ENCODE measurements at places on chromosomes 11 and 22.

DNA sequence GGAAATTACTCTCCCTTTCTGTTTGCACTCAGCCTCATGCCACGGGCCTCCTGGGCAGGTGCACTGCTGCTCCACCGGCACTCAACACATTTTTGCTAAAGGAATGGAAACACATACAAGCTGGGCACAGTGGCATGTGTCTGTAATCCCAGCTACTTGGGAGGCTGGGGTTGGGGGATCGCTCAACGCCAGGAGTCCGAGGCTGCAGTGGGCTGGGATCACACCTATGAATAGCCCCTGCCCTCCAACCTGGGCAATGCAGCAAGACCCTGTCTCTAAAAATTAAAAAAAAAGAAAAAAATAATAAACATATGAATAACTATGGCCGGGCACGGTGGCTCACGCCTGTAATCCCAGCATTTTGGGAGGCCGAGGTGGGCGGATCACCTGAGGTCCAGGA lies 30.6 kb downstream of the RRP7A start:
- DNase-seq: no peak

DNA sequence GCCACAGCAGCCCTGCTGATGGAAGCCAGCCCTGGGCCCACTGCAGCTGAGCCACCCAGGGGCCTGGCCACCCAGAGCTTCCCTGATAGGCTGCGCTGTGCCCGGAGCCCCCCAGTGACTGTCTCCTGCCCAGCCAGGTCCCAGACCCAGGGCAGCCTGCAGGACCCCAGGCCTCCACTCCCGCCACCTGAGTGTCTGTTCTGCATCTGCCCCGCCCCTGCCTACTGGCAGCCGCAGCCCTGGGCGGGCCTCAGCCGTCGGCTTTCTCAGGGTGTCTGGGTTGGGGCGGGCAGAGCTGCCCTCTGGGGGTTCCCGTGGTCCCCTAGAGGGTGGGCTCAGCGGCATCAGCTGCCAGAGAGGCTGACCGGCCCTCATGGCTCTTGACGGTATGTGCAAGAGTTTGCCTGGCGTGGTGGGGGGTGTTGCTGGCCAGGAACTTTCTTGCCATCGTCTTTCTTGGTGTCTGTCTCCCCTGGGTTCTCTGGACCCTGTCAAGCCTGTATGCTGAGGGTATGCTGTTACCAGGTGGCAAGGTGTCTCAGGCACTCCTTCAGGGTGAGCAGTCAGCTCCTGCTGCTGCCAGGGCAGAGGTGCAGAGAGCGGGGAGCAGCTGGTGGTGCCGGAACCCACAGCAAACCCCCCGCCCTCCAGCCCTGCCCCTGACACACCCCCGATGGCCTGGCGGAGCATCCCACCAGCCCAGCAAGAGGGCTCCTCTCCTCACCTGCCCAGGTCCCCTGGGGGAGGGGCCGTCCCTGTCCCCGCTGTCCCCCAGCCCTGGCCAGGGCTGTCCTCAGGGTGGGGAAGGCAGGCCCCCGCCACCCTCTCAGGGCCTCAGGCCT lies 12.2 kb upstream of the PIM3 start:
- no peak for DNase-seq

DNA sequence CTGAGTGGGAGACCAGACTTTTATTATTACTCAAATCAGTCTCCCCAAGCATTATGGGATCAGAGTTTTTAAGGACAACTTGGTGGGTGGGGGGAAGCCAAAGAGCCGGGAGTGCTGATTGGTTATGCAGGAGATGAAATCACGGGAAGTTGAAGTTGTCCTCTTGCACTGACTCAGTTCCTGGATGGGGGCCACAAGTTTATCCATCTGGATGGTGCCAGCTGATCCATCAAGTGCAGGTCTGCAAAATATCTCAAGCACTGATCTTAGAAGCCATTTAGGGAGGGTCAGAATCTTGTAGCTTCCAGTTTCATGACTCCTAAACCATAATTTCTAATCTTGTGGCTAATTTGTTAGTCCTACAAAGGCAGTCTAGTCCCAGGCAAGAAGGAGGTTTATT lies 53.5 kb upstream of the LMO1 start:
- no peak for DNase-seq

DNA sequence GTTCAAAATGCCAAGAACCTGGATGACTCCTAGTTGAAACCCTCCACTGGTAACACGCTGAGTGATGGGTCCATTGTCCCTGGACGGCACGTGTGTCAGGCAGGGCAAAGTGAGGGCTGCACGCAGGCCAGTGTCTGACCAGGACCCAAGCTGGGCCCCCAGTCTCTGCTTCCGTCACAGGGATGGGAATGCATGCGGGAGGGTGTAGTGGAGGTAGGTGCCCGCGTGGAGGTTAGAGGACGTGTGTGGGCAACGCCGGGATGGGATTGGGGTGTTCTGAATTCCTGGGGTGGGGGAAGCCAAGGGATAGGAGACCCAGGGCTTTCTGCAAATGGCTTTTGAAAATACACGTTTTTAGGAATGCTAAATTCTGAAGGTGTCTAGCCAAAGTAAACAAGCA lies 943.3 kb downstream of the BRD1 start:
- DNase-seq: no peak

DNA sequence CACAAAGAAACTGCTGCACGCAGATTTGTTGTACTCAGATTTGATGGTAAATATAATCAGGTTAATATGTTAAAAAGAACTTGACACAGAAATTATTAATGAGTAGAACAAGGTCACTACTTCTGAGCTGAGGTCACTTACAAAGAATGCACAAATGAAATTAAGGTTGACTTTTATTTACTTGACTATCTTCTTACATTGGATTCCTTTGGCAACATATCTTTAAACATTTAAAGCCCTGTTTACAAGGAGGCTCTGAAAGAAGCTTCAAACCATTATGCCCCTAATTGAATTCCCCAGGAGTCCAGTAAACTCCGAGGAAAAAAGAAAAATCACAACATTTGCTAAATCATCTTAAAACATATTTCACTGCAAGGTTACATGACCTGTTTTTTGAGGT lies 245.5 kb downstream of the SOX6 start:
- DNase-seq: no peak

DNA sequence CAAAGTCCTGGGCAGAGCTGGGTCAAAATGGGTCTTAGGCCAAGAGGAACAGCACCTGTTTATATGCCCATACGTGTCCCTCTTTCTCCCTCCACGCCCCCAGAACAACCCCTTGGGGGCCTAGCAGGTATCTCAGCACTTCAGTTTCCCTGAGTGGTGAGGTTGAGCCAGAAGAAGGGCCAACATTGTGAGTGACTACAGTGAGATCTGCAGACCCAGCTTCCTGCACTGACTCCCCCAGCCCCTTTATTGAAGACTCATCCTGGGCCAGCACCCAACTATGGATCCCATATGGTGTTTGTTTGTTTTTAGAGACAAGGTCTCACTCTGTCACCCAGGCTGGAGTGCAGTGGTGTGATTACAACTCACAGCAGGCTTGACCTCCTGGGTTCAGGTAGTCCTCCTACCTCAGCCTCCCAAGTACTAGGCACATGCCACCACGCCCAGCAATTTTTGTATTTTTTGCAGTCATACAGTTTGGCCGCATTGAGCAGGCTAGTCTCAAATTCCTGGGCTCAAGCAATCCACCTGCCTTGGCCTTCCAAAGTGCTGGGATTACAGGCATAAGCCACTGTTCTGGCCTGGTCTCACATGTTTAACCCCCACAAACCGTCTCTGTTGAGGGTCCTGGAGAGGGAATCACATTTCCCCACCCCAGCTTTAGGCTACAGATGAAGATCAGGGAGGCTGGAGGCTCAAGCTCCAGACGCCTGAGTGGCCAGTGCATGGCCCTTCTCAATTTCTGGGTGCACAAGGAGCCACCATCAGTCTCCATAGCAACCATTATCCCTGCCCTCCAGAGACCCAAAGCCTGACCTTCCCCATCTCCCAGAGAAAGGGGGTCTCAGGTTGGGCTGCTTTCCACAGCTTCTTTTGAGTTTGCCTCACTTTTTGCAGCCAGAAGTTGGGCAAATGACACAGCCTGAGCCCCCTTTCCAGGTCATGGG lies 1.7 kb upstream of the LARGE2 start:
- no peak for DNase-seq

- DNase-seq: no peak
Measured at GRCh38 chr11:93652679-93653078, 8.8 kb upstream of the CEP295 start.

- DNase-seq: no peak
Measured at GRCh38 chr11:267491-267994, 10.7 kb upstream of the NLRP6 start.

GRCh38 chr11:121889186-121889585 lies 226.8 kb downstream of the BLID start:
- no peak for DNase-seq

DNA sequence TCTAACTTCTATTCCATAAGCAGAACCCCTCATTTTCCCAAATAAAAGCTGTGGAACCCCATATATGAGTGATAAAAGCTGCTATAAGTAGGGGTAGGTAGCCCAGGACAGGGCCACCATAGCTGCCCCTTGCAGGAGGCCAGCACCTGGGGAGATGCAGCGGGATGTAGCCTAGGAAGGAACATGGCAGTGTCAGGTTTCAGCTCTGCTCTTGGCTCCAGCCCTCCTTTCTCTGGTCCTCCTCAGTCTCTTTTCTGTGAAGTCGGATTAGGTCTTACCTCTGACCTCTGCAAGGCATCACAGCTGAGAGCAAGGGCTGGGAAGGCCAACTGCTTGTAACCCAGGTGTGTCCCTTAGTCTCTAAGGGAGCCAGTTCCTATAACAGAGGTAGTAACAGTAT lies 135.6 kb downstream of the NAV2 start:
- DNase-seq: no peak

DNA sequence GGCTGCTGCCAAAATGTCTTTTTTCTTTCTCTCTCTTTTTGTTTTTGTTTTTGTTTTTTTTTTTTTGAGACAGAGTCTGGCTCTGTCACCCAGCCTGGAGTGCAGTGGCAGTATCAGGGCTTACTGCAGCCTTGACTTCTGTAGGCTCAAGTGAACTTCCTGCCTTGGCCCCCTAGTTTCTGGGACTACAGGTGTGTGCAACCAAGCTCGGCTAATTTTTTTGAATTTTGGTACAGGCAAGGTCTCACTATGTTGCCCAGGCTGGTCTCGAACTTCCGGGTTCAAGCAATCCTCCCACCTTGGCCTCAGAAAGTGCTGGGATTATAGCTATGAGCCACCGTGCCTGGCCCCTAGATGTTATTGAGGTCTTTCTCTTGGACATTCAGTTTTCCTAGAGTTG lies 2.2 kb upstream of the DDX10 start:
- no peak for DNase-seq

DNA sequence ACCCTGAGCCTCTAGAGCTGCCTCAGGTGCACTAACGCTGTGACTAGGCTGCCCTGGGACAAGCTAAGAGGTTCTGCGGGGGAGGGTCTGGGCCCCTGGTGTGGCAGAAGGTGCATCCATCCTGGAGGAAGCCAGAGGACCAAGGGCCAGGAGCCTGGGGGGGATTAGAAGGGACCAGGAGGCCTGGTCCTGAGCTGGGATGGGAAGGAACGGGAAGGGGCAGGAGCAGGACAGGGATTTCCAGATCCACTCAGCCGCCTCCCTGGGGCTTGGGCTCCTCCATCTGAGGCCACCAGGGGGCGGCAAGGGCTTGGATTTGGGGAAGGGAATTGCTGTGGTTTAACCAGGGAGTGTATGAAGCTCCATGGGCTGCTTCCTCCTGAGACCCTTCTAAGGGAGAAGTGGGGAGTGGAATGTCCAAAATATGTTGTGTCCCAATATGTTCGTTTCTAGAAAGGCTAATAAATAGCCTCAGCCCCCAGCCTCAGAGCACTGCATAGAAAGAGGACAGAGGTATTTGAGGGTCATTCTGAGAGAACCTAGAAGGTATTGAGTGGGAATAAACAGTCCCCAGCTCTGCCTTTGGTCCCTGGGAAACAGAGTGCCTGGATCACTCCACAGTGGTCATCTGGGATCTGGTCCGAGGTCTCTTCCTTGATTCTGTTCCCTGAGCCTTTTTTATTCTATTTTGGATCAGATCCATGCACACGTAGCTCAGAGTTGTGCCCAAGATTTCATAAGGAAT lies 17.4 kb upstream of the PRAME start:
- peak; percentile 21 for DNase-seq

- peak; percentile 89 for DNase-seq
Measured at GRCh38 chr11:120089036-120090001, 48.6 kb downstream of the TRIM29 start.

GRCh38 chr22:49422701-49423100 lies 405.0 kb downstream of the BRD1 start:
- no peak for DNase-seq

- DNase-seq: no peak
Measured at GRCh38 chr11:19506816-19507486, 205.7 kb upstream of the NAV2 start.
